ENCODE measurements at places on chromosomes 16 and 17.
A peak's percentile ranks its signal among the peaks of the same experiment; 100 is the strongest.

- DNase-seq, result peak; percentile 19
Observed at GRCh38 chr16:622920-623280, 7.9 kb upstream of the WFIKKN1 start.

- peak; percentile 47 for DNase-seq
Observed at GRCh38 chr17:83199500-83200201, 120.2 kb downstream of the METRNL start.

- peak; percentile 45 for DNase-seq
Observed at GRCh38 chr17:1484676-1485422, 7.6 kb downstream of the MYO1C start.

DNA sequence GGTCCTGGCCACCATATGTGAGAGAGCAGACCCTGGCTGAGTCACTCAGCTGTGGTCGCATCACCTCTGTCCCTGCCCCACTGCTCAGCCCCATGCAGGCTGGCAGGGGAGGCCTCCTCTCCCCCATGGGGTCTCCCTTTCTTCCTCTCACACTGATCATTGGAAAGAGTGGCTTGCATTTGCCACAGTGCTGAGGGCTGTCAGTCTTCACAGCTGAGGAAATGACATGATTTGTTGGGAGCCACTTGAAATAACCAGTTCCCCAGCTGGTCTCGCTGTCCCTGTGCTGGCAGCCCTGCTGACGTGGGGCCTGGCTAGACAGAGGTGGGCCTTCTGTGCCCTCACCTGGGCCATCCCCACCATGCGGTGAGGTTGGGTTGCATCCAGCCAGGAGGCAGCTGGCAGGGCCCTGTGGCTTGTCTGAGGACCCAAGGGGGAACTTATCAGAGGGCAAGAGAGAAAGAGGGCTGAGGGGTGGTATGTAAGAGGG, 30.1 kb upstream of the MED9 start:
- no peak for DNase-seq

DNA sequence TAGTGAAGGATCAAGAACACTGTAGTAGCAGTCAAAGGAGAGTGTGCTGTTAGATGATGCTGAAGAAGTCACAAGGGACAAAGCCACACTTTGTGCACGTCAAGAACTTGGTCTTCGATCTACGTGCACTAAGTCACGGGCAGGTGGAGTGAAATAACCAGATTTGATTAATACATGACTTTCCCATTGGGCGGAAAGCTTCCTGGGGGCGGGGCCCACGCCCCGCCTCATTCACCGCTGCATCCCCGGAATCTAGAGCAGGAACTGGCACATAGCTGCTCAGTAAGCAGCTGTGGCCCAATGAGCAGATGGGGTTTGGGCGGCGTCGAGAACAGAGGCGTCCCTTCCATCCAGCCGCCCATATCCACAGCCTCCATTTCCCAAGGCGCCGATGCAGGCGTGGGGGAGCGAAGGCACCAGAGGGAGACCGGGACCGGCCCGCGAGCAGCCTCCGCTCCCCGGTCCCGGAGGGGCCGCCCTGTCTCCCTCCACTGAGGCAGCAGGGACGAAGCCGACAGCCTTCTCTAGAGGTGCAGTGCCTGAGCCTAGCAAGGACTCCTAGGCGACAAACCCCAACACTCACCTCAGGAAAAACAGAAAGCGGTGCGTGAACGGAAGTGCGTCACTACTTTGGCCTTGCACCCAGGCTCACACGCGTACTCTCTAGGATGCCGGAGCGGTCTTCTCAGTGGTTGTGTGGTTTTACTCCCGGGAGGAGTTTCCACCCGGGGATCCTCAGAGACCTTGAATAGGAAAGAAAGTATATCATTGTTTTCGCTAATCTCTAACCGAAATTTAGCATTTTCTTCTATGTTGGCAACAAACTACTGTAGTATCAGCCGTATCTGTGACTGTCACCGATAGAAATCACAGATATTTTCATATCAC, 4.9 kb downstream of the ZNF19 start:
- DNase-seq, result peak; percentile 89

GRCh38 chr17:82648742-82649331, 593 bp upstream of the WDR45B start:
- no peak for DNase-seq

DNA sequence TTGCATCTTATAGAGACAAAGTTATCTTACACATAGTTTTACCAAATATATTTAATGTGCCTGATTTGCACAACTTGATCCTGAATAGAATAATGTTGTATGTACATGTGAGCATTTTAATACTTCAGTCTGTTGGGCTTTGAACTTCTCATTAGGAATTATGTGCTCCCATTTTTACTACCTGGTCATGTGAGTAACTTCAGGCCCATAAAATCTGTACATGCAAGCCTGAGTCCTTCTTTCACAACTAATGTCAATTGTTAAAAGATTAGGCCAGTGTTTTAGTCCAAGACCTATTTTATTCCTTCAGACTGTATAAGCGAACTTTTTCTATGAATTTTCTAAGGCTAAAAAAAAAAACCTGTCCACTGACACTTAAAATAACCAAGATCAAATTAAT, 715.4 kb downstream of the CDH8 start:
- DNase-seq, result no peak
